ENCODE measurements at places on chromosomes 3 and 15.

DNA sequence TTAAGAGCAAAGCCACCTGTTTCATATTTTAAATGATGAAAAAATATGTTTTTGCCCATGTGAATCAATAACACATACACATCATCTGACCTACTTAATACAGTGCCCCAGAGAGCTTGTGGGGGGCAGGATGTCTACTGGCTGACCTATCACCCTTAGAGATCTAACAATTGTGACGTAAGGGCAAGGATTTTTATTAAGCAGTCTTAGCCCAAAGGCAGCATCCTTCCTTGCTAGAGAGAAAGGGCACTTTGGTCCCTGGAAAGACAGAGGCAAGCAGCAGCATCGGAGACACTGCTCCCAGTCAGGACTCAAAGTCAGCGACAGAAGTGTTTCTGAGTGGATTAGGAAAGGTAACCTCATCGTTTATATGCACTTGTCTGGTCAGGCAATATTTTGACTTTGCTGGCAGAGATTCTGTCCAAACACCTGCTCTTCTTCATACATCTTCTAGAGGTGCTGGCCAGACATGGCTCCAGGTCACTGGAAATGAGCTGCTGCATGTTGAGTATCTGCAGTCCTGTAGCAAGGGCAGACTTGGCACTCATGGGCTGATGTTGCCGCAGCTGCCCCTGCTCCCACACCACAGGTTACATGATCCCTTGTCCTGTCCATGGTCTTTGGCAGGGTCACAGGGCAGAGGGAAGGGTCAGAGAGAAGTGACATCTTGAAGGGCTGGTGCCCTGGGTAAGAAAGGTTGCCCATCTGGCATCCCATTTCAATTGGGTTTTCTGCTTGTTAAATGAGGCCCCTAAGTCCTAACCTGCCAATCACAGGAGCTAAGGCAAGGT lies 1.8 kb downstream of the CXCR6 start:
- no peak for DNase-seq

DNA sequence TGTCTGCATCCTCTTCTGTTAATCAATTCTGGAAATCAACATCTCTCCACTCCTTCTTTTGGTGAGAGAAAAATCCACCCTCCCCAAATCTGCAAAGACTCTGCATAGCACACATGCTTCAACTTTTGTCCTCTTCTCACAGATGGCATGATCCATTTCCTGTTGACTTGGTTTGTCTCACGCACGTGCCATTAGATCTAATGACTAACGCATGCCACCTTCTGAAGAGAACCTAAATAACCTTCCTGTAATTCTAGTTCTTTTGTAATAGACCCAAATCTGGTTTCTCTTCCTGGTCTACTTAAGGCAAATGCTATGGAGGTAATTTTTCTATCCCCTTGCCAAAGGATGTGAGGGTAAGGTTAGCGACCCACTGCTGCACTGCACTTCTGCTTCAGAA lies 51.0 kb upstream of the ATOSA start:
- peak; percentile 34 for DNase-seq

DNA sequence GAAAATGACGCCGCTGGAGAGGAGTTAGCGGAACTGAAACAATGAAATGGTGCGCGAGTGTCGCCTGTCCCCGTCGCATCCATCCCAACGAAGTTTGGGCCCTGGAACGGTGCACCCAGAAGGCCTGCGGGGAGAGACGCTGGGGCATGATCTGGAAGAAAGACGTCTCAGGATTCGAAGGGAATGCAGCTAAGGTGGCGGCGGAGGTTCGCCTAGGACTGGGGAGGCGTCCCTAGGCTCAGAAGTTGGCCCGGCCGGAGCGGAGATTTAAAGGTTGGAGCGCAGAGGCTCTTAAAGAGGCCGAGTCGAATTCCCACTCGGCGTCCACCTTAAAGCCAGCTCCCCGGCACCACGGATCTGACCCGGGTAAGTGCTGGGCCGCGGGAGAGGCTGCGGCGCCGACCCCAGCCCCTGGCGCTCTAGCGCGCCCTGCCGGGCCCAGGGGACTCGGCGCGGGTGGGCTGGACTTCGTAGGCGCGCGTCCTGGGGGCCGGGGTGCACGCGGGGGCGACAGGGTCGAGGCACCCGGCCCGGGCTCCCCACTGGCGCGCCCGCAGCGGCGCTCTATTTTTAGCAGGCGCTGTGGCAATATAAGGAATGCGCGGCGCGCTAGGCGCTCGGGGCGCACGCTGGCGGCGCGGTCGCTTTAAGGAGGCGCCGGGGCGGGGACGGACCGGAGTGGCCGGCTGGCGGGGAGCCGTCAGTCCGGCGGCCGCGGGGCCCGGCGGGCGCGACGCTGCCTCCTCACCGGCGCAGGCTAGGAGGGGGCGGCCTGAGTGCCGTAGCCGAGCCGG lies at the start of gene MRAS:
Gene MRAS, plus strand, starts transcription at position 620 of the 794 bp plus-strand sequence. CDS start 24,305 bp downstream, outside the sequence.
- DNase-seq: peak; percentile 84

GRCh38 chr3:33505027-33505426 lies 64.8 kb upstream of the UBP1 start:
- no peak for DNase-seq

- DNase-seq: no peak
Observed at GRCh38 chr15:29142129-29142747, 127.4 kb downstream of the NSMCE3 start.

GRCh38 chr15:70602834-70603560 lies 160.4 kb downstream of the UACA start:
- no peak for DNase-seq

DNA sequence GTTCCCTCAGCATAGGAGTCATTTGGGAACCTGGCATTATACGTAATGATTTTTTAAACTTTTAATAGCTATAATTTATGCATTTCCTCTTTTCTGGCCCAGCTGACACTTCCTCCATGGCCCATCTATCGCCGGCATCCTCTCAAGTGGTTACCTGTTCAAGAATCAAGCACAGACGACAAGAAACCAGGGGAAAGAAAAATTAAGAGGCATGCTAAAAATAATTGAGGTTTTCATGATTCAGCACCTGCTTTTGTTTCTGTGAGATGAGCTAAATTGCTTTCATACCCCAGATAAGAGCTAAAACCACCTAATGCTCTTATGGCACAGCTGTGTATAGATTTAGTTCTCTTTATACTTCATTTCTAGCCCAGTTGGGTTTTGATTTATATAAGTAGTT lies 1.7 kb downstream of the SPCS1 start:
- DNase-seq: no peak

- DNase-seq: no peak
Observed at GRCh38 chr3:139425745-139426400, 36.4 kb upstream of the COPB2 start.

DNA sequence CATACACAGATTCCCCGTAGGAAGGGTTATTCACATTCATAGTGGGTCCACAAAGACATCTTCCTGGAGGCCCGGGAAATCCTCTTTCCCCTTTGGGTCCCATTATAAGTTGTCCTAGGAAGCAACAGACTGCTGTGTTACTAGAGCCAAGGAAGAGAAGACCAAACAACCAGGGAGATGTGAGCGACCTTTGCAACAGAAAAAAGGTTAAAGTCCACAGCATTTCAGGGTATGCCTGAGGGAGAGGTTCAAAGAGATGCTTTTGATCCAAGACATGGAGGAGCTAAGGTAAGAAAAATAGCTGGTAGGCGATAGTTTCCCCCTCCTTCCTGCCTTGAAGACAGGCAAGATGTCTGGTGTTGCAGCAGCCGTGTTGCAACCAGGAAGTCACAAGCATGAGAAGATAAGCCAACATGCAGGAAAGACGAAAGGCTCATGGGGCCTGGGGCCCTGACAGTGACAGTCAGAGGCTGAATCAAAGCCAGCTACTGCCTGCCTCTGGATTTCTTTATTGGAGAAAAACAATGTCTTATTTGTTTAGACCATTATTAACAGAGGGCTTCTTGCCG lies 30.9 kb downstream of the EAF1 start:
- peak; percentile 48 for DNase-seq

DNA sequence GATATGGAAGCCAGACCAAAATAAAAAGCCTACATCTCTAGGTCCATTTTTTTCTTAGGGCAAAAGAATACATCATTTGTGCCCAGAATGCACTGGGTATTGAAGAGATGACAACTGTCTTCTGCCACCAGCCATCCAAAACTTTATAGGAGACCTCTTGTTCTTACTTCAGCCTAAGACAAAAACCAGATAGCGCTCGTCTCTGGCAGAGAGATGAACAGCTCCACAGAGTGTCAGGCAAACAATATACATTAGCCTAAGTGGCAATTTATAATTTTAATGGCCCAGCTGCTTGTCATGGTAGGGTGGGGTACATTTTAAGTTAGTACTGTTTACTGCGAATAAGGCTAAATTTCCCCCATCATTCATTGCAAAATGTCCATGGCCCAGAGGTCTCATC lies 38.9 kb upstream of the PIAS1 start:
- no peak for DNase-seq

GRCh38 chr15:40234783-40235182 lies 4.1 kb upstream of the PAK6 start:
- DNase-seq: peak; percentile 12

GRCh38 chr15:27486683-27487647 lies 516.0 kb downstream of the GABRG3 start:
- no peak for DNase-seq

- DNase-seq: no peak
Observed at GRCh38 chr3:64398476-64398875, 173.2 kb upstream of the PRICKLE2 start.

DNA sequence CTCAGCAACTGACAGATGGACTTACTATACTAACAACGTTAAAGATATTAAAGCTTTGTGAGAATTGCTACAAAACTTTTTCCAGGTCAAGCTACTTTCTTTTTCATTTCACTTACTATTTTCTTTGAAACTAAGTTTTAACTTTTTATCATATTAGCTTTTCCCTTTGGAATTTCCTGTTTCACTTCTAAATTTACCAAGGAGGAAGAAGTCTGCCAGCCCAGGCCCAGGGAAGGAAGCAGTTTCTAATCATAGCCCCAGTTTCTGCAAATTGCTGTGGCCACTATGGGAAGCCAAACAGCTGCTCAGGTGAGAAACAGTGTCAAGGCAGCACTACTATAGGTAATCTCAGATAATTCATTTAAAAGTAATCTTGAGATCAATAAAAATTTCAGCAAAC lies 18.4 kb downstream of the CYFIP1 start:
- DNase-seq: no peak

GRCh38 chr3:4801892-4802291 lies 177.3 kb upstream of the BHLHE40 start:
- no peak for DNase-seq

- no peak for DNase-seq
Observed at GRCh38 chr3:65568497-65568896, 470.2 kb downstream of the MAGI1 start.

DNA sequence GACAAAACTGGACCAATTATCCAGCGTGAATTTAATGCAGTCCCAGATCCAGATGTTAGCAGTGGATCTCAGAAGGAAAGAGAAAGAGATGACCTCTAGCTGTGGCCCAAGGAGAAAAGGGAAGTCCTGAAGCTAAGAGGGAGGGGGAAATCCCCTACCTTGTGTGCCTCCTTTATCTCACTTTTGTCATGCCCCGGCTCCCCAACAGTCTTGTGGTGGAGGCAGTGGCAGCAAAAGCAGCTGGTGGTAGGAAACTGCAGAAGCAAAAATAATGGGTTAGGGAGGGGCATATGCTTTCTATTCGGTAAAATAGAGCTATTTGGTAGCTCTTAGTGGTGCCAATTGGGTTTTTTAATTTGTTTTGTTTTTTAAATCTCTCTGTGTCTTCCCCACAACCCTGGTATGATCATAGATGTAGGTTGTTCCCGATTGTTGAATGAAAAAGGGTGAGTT lies 56.5 kb downstream of the MCTP2 start:
- peak; percentile 96 for DNase-seq

DNA sequence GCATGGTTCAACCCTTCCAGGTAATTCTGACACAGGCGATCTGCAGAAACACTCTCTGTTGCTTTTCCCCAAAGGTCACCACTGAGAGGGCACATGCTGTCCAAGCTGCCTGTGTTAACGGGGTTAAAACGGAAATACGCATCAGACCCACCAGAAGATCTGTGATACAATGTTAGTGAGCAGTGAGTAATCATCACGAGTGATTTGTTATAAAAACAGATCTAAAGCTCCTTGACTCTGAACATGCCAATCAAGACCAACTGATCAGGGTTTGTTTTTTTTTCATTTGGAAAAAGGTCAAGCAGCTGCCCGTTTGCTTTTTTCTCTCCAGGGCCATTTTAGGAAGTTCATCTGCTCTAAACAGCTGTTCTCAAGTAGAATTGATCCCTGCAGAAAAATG lies 43.2 kb downstream of the FGF12 start:
- DNase-seq: no peak

- no peak for DNase-seq
Observed at GRCh38 chr15:68316061-68316804, 38.7 kb downstream of the FEM1B start.

DNA sequence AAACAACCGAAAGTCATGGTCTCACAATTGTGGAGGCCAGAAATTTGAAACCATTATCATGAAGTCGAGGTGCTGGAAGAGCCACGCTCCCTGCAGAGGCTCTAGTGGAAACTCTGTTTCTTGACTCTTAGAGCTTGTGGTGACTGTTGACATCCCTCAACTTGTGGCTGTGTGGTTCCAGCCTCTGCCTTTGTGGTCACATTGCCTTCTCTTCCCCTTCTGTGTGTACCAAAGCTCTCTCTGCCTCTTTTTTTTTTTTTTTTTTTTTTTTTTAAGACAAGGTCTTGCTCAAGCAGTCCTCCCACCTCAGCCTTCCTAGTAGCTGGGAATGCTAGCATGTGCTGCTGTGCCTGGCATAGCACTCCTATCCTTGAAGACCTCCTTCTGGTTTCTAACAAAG lies 48.7 kb upstream of the CRTC3 start:
- peak; percentile 95 for DNase-seq

- DNase-seq: no peak
Observed at GRCh38 chr15:67794832-67795574, 30.3 kb upstream of the SKOR1 start.

- DNase-seq: no peak
Observed at GRCh38 chr15:82653483-82654168, 6.5 kb upstream of the CPEB1 start.

DNA sequence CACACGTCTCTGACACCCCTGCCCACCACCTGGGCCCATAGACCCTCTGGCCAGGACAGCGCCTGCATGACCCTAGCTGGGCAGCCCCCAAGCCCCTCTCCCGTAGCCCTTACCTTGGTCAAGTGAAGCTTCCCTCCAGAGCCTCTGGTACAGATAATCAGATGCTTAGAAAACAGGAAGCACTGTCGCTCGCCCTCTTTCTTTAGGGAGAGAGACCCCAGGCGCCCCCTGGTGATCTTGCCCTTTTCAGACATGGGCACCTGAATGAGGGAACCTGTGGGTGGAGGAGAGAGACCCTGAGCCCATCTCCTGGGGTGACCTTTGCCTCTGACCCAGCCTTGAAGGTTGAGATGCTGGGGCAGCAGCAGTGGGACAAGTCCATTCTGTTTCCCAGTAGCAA lies 65.4 kb downstream of the RASGRF1 start:
- DNase-seq: peak; percentile 76

All from NB4 (cell line).